Metanephros (tissue), 2 donors: ENCODE measurements at places on chromosomes 3 and 15. TPM values are rescaled to one million over a fixed set of nuclear protein-coding genes. Genes with fewer than 3 reads are reported as not detected.

TRIM42 gene
- total RNA-seq = not detected

ITPKA gene
- 0.47 TPM for total RNA-seq

CLRN1 gene
- total RNA-seq = not detected

ANKUB1 gene
- total RNA-seq = not detected

PLS1 gene
- total RNA-seq = 14.1 TPM

SPRED1 gene
- total RNA-seq = 40.4 TPM

RBM5 gene
- total RNA-seq = 261 TPM

NMB gene
- total RNA-seq = 5.8 TPM

DLL4 gene
- 28.3 TPM for total RNA-seq

CRABP1 gene
- total RNA-seq = 13.6 TPM

SNURF gene
- total RNA-seq = 59.5 TPM

CPNE9 gene
- 0.23 TPM for total RNA-seq

CHRNA7 gene
- 5.0 TPM for total RNA-seq

TMEM212 gene
- total RNA-seq = not detected

RAD51 gene
- 2.7 TPM for total RNA-seq
